ENCODE measurements at places on chromosomes 16 and 17. TPM values are rescaled to one million over a fixed set of nuclear protein-coding genes. Genes with fewer than 3 reads are reported as not detected.

Gene TAC4
- total RNA-seq, result not detected

Gene PRSS33
- total RNA-seq, result not detected

Gene IGSF6
- not detected for total RNA-seq

Gene USH1G
- not detected for total RNA-seq

Gene ACSM3
- 4.5 TPM for total RNA-seq

Gene PHOSPHO1
- 0.97 TPM for total RNA-seq

Gene DRC3
- 1.3 TPM for total RNA-seq

Gene SREBF1
- total RNA-seq, result 83.3 TPM

Gene CRYM
- 1.3 TPM for total RNA-seq

Gene RAB40C
- total RNA-seq, result 13.7 TPM

Gene SMIM36
- not detected for total RNA-seq

Gene ZNF469
- total RNA-seq, result 11.5 TPM

Gene SPN
- not detected for total RNA-seq

Gene CACNG5
- not detected for total RNA-seq

Gene RASD1
- total RNA-seq, result 0.76 TPM

Gene RAP1GAP2
- 18.7 TPM for total RNA-seq

Gene C17orf58
- total RNA-seq, result 19.5 TPM

Gene PITPNM3
- 1.9 TPM for total RNA-seq

Gene PRR15L
- total RNA-seq, result 0.19 TPM

Gene SLC2A4
- 0.13 TPM for total RNA-seq

Gene HSPB9
- not detected for total RNA-seq

Gene RPTOR
- total RNA-seq, result 29.6 TPM
